Progenitor cell of endocrine pancreas (in vitro differentiated cells): ENCODE measurements at places on chromosomes 13 and 19.

DNA sequence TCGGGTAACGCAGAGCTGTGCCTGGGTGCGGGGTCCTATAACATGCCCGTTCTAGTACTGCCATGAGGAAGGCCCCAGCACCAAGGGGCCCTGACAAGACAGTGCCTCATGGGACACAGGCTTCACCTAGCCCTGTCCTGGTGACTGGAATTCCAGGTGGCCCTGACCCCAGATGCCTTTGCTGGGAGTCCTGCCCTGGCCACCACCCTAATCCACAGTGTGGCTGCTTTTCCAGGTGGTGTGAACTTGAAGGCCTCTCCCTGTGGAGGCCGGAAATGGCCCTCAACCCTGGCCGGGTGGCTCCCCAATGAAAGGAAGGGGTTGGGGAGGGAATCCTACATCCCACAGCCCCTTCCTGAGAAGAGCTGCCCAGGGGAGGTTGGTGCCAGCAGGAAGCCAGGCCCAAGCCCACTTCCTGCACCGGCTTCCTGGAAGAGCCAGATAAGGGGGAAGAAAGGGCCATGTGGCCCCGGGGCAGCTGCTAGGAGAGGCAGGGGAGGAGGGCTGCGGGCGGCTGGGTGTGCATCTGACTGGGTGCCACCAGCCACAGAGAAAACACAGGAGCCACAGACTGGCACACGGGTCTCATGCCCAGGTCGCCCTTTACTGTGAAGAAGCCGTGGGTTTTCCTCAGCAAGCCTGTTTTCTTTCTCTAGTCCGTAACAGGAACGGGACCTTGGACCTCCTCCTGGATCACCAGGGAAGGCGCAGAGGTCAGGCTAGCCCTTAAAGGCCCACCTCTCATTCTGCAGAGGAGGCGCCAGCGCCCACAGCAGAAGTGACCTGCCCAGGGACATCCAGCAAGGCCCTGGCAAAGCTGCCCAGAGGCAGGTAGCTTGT is 4.7 kb downstream of the LSM4 start:
- peaks cover 4% of the 10 kb centered on the region for H3K36me3 ChIP-seq
- H3K4me3 ChIP-seq: no peak overlapping the region
- H3K27ac ChIP-seq: no peak overlapping the region
- DNase-seq: no peak
- no peaks in the 10 kb centered on the region for H3K27me3 ChIP-seq
- peaks cover 37% of the 10 kb centered on the region for H3K4me1 ChIP-seq

- no peak overlapping the region for H3K27ac ChIP-seq
- DNase-seq: no peak
- H3K27me3 ChIP-seq: no peaks in the 10 kb centered on the region
- peaks cover 8% of the 10 kb centered on the region for H3K36me3 ChIP-seq
- H3K4me1 ChIP-seq: peaks cover 21% of the 10 kb centered on the region
Measured at GRCh38 chr13:79834876-79835275, 353.9 kb downstream of the NDFIP2 start.

GRCh38 chr13:41034881-41035280 is 15.8 kb upstream of the ELF1 start:
- DNase-seq: no peak
- H3K36me3 ChIP-seq: peaks cover 13% of the 10 kb centered on the region
- peaks cover 7% of the 10 kb centered on the region for H3K4me1 ChIP-seq
- H3K27ac ChIP-seq: no peak overlapping the region
- no peaks in the 10 kb centered on the region for H3K27me3 ChIP-seq
- H3K4me3 ChIP-seq: no peak overlapping the region

- no peak overlapping the region for H3K27ac ChIP-seq
- H3K27me3 ChIP-seq: no peaks in the 10 kb centered on the region
- peaks cover 7% of the 10 kb centered on the region for H3K36me3 ChIP-seq
- DNase-seq: no peak
- H3K4me3 ChIP-seq: no peak overlapping the region
Measured at GRCh38 chr19:1231729-1232637, 5.8 kb downstream of the CBARP start.

DNA sequence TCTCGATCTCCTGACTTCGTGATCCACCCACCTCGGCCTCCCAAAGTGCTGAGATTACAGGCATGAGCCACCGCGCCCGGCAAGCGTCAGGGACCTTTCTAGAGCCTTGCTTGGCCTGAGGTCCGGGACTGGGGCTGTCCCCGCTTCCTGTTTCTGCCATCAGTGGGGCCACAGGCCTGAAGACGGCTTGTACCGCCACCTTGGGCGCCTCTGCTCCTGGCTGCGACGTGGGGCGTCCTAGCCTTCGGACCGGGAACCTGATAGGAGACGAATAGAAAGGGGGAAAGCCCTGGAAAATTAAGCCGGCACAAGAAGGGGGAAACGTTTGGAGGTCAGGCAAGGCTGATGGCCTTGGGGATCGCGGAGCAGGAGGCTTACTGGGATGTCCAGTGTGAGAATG is 35.1 kb downstream of the RNF6 start:
- H3K36me3 ChIP-seq: no peaks in the 10 kb centered on the region
- DNase-seq: no peak
- H3K4me1 ChIP-seq: peaks cover 3% of the 10 kb centered on the region
- H3K27me3 ChIP-seq: no peaks in the 10 kb centered on the region
- H3K4me3 ChIP-seq: peak overlapping the region; percentile 79

GRCh38 chr13:31675440-31675953 is 63.8 kb upstream of the RXFP2 start:
- no peak overlapping the region for H3K27ac ChIP-seq
- H3K4me3 ChIP-seq: no peak overlapping the region
- no peaks in the 10 kb centered on the region for H3K36me3 ChIP-seq
- peaks cover 11% of the 10 kb centered on the region for H3K4me1 ChIP-seq

- peak overlapping the region; percentile 97 for H3K27ac ChIP-seq
- H3K36me3 ChIP-seq: peaks cover 30% of the 10 kb centered on the region
- H3K27me3 ChIP-seq: no peaks in the 10 kb centered on the region
- DNase-seq: no peak
- no peak overlapping the region for H3K4me3 ChIP-seq
- peaks cover 30% of the 10 kb centered on the region for H3K4me1 ChIP-seq
Measured at GRCh38 chr19:49555600-49556411, 24.6 kb downstream of the NOSIP start.

GRCh38 chr19:32201636-32202051 is 143.8 kb upstream of the ZNF507 start:
- H3K4me1 ChIP-seq: peaks cover 1% of the 10 kb centered on the region
- H3K27me3 ChIP-seq: peaks cover 40% of the 10 kb centered on the region
- H3K4me3 ChIP-seq: no peak overlapping the region
- no peaks in the 10 kb centered on the region for H3K36me3 ChIP-seq
- H3K27ac ChIP-seq: no peak overlapping the region
- DNase-seq: no peak

- H3K4me3 ChIP-seq: peak overlapping the region; percentile 89
- peaks cover 2% of the 10 kb centered on the region for H3K36me3 ChIP-seq
- H3K27me3 ChIP-seq: peaks cover 36% of the 10 kb centered on the region
- peak overlapping the region; percentile 76 for H3K27ac ChIP-seq
- H3K4me1 ChIP-seq: peaks cover 14% of the 10 kb centered on the region
- DNase-seq: no peak
Measured at GRCh38 chr13:25300861-25301346, 521 bp upstream of the NUP58 start.

DNA sequence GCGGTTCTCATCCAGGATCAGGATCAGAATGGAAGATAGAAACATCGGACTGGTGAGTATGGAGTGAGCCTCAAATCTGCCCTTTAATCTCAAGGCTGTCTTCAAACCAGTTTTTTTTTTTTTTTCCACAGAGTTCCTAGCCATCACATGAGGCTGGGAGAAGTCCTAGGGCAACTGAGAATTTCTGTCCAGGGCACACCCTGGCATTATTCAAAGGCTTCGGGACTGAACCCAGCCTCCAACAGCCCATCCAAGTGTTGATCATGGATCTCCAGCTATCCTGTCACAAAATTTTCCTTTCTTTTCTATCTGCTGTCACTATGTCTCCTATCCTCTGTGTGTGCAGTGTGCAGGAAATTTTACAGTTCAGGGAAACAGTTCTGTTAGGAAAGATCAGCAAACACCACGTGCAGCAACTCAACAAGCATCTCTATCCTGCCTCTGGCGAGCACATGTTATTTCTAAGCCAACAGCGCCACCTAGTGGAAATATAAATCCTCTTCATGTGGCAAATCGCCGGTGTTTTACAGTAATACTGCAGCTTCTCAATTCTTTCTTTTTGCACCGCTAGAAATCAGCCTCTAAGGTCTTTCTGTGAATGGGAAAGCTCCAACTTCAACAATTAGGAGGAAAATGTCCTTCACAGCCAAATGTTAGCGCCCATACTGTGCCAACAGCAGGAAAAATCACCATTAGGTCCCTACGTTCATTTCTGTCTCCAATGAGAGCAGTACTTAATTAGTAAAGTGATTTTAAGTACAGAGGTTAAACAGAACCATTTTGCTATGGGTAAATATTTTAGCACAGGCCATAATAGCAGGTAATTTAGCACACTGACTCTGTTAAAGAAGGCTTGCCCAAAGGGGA is 21.4 kb upstream of the ZNF181 start:
- no peak overlapping the region for H3K27ac ChIP-seq
- H3K36me3 ChIP-seq: peaks cover 7% of the 10 kb centered on the region
- H3K27me3 ChIP-seq: no peaks in the 10 kb centered on the region
- H3K4me1 ChIP-seq: no peaks in the 10 kb centered on the region
- no peak overlapping the region for H3K4me3 ChIP-seq

DNA sequence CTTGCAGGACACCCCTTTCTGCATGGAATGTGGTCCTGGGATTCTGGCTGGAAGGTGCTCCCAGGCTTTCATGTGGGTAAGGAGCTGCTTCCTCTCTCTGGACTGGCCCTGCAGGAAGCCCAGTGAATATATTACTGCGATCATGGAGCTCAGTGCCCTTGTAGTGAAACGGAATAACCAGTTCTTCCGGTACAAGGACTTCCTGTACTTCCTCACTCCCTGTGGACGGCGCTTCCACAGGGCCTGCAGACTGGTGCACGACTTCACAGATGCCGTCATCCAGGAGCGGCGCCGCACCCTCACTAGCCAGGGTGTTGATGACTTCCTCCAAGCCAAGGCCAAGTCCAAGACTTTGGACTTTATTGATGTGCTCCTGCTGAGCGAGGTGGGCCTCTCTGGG is 8.0 kb downstream of the CYP4F8 start:
- DNase-seq: no peak
- no peaks in the 10 kb centered on the region for H3K4me1 ChIP-seq
- H3K27ac ChIP-seq: no peak overlapping the region
